GM20000 (cell line): ENCODE measurements at places on chromosomes 6 and 20.

GRCh38 chr6:41894366-41895299 lies 542 bp downstream of the USP49 start:
- peak; percentile 16 for DNase-seq

DNA sequence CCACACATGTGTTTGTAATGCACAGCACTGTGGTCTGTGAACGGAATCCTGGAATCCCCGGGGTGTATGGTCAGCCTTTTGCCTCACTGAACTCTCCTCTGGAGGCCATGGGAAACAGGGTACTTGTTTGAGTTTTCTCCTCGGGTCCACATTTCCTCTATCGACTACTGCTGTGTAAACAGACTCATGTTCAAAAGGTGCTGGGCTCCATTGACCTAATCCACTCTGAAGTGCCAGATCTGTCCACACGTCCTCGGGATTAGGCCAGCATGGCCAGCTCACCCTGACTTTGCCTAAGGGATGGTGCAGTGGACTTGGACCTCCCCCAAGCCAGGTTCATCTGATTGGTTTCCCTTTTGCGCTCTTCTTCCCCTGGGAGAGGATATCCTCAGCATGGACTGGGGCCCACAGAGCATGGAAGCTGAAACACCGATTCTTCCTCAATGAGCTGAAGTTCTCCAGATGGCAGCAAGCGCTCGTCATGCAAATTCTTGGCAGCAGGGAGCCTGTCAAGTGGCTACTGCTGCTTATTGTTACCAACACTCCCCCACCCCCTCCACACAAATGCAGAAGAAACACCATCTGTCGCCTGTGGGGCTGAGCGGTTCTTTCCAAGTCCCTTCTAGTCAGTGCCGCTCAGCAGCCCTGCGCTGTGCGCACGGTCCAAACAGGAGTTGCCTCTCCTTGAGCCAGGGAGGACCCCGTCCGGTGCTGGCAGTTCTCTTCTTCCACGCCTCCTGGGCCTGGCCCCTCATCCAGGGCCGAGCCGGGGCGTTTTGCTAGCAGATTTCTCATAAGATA lies 292.6 kb upstream of the MARCKS start:
- peak; percentile 20 for DNase-seq

- no peak for DNase-seq
These were observed 56.6 kb downstream of the SYTL3 start for GRCh38 chr6:158706369-158706982.

DNA sequence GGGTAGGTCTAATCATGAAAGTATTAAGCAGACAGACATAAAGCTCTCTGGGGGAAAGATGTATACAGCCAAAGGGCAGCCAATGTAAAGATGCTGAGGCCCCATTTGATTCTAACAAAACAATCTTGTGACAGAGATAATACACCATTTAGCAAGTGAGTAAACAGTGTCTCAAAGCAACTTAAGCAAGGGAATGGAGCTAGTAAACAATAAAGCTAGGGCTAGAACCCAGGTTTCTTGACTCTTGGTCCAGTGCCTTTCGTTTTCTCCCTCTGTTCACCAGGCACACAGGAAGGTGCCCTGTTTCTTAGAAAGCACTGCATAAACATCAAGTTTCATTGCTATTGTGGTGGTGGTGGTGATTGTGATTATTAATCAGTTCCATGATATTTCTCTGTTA lies 5.1 kb downstream of the ELOVL2 start:
- no peak for DNase-seq

- no peak for DNase-seq
These were observed 684.2 kb downstream of the KIF16B start for GRCh38 chr20:15889061-15889460.

GRCh38 chr20:57647006-57647932 lies 27.0 kb upstream of the ZBP1 start:
- DNase-seq: no peak

DNA sequence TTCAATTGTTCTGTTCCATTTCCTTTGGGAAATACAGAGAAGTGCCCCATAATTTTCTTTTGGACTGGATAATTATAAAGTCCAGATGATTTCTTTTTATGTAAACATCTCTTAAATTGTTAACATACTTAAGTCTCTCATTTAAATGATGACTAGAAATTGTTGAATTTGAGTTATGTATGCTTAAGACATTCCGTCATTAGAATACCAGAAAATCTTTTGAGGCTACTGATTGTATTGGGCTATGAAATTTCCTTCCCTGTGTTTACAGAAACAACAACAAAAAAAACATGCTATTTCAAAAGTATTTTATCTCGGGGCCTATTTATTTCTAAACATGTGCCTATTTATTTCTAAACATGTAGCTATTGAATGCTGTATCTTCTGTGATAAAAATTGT lies 125.4 kb downstream of the SH3BGRL2 start:
- no peak for DNase-seq

GRCh38 chr6:1872649-1873131 lies 263.0 kb downstream of the FOXC1 start:
- no peak for DNase-seq

- DNase-seq: no peak
These were observed 142.5 kb upstream of the RUNX2 start for GRCh38 chr6:45185403-45186251.

DNA sequence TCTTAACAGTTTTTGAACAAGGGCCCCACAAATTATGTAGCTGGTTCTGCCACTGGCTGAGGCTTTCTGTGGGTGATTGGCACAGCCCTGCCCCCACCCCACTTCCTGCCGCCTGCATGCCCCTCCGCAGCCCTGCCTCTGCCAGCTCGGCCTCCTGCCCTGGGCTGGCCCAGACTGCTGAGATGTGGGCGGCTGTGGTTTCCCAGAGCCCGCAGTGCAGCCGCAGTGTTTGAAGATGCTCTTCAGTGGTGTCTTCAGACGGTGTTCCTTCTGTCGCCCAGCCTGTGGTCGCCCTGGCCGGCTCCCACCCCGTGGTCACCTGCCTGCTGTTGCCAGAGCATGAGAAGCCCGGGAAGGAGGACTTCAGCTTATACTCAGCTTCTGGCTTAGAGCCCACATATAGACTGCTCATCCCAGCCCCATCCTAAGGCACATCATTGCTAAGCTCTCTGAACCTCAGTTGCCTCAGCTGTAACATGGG lies 154.3 kb downstream of the VEGFA start:
- no peak for DNase-seq

DNA sequence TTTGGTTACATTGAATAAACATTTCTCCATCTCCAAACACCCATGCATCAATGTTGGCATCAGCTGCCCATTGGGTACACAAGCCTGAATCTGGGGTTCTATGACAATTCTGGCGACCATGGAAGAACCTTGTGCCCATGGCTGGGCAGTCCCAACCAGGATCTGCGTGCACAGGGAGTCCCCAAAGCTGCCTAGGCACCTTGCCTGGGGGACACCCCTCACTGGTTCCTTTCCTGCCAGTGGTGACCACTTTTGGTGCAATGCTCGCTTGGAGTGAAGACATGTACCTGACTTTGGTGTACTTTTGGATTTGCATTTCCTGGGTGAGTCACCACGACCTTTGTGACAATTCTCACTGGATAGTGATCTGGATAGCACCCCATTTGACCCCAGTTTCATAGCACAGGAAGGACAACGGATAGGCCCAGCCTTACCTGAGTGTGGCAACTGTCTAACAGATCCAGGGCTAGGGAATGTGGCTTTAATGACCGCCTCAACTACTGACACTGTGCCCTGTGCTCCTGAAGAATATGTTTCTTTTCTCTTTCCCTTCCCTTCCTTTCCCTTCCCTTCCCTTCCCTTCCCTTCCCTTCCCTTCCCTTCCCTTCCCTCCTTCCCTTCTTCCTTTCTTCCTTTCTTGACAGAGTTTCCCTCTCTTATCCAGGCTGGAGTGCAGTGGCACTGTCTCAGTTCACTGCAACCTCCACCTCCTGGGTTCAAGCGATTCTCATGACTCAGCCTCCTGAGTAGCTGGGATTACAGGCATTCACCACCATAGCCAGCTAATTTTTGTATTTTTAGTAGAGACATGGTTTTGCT lies 7.1 kb downstream of the SPINT3 start:
- no peak for DNase-seq

DNA sequence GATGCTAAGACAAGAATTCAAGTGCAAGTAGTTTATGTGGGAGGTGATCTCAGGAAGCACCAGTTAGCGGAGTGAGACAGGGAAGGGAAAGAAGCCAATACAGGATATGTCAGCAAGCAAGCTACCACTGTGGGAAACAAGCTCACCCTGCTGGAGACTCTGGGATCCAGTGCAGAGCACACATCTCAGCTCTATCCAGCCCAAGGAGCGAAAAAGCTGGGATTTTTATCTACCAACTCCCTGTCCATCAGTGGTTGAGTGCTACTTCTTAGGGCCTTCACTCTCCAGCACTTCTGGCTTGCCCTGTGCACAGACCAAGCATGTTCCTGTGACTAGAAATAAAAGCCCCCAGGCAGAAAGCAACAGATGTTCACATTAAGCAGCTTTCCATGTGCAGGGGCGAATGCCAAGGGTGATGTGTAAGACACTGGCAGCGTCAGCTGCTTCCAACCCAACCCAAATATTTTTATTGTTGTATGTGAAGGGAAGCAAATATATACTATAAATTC lies 10.8 kb upstream of the RNF24 start:
- DNase-seq: no peak

GRCh38 chr20:63380346-63380870 lies 19.3 kb upstream of the CHRNA4 start:
- DNase-seq: no peak

DNA sequence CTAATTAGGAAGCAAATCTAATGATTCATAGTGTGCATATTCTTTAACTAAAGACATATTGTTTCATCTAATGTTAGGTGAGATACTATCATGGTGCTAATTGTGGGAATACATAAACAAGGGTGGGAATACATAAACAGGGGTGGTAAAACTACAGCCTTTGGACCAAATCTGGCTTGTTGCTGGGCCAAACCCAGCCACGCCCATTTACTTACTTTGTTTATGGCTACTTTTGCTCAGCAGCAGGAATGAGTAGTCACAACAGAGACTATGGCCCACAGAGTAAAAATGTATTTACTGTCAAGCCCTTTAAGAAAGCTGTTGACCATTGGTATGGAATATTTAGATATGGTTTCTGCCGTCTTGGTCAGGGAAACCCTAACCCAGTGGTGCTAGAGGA lies 31.7 kb downstream of the FAM135A start:
- DNase-seq: no peak

GRCh38 chr6:168002804-168003203 lies 5.3 kb downstream of the KIF25 start:
- DNase-seq: no peak

GRCh38 chr20:62156592-62157386 lies 13.2 kb downstream of the SS18L1 start:
- DNase-seq: peak; percentile 88

DNA sequence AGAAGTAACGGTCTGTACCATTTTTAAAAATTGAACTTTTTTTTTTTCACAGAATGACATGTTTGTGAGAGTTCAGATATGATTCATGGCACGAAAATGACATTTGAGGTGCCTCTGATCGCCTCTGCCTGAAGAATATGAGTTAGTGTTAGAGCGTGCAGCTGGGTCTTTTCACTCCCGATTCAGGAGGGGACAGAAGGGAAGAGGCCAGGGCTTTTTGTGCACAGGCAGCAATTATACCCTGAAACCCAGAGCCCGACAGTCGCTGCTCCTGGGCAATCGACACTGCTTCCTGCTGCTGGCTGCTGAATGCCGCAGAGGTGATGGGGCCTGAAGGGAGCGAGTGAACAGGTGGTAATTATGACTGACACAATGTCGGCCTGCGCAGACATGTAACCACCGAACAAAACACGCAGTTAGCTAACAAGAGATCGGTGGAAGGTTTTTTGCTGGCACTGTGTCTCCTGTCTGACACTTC lies 652.0 kb upstream of the NOX3 start:
- no peak for DNase-seq
